ENCODE measurements at places on chromosomes 13 and 19. TPM values are rescaled to one million over a fixed set of nuclear protein-coding genes. Genes with fewer than 3 reads are reported as not detected.

GRCh38 chr13:87894059-87894458, 222.9 kb downstream of the SLITRK5 start:
- DNase-seq = no peak

- no peak for DNase-seq
Measured at GRCh38 chr13:34343413-34343940, 525.5 kb downstream of the RFC3 start.

GRCh38 chr19:40705362-40705651, 11.4 kb downstream of the COQ8B start:
- no peak for DNase-seq

DNA sequence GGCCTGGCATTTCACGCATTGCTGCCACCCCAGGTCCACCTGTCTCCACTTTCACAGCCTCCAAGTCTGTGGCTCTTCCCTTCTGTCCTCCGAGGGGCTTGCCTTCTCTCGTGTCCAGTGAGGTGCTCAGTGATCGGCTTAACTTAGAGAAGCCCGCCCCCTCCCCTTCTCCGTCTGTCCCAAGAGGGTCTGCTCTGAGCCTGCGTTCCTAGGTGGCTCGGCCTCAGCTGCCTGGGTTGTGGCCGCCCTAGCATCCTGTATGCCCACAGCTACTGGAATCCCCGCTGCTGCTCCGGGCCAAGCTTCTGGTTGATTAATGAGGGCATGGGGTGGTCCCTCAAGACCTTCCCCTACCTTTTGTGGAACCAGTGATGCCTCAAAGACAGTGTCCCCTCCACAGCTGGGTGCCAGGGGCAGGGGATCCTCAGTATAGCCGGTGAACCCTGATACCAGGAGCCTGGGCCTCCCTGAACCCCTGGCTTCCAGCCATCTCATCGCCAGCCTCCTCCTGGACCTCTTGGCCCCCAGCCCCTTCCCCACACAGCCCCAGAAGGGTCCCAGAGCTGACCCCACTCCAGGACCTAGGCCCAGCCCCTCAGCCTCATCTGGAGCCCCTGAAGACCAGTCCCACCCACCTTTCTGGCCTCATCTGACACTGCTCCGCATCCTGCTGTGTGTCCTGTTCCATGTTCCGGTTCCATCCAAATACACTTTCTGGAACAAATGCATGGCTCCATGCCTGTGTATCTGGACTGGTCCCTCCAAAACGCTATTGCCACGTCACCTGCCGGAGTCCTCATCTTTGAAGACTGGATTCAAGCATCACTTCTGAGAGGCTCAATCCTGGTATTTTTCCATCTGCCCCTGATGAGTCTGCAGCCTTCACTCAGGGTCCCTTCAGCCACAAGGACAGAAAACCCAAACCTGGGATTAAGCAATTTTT, 10.7 kb upstream of the DHDH start:
- no peak for DNase-seq

- DNase-seq = no peak
Measured at GRCh38 chr13:108070925-108071324, 144.4 kb downstream of the LIG4 start.

GRCh38 chr19:56086671-56087430, 34.2 kb downstream of the ZNF787 start:
- no peak for DNase-seq

DNA sequence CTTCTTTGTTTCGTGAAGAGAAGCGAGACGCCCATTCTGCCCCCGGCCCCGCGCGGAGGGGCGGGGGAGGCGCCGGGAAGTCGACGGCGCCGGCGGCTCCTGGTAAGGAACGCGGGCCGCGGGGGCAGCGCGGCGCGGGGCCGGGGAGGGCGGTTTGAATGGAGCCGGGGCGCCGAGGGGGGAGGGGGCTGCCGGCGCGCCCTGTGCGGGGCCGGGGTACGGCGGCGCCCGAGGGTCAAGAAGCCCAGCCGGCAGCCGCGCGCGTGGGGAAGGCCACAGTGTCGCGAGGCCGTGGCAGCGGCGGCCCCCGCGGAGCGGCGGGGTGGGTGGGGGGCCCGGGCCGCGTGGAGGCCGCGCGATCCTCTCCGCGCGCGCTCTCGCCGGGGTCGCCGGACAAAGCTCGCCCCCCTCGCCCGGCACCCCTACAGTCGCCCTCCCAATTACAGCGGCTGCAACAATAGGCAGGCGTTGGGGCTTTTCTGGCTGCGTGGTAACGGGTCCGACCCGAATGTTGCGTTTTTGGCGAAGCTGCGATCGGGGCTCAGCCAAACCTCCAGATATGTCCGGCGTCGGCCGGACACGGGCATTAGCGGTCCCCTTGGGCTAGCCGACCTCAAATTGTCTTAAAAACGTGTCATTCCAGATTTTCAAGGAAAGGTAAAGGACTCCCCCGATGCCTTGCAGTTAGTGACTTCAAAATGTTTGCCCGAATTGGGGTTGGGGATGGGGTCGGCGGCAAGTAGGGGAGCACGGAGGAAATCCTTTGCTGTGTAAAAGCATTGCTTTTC, 437 bp downstream of the SMARCA4 start:
- peak; percentile 14 for DNase-seq

DNA sequence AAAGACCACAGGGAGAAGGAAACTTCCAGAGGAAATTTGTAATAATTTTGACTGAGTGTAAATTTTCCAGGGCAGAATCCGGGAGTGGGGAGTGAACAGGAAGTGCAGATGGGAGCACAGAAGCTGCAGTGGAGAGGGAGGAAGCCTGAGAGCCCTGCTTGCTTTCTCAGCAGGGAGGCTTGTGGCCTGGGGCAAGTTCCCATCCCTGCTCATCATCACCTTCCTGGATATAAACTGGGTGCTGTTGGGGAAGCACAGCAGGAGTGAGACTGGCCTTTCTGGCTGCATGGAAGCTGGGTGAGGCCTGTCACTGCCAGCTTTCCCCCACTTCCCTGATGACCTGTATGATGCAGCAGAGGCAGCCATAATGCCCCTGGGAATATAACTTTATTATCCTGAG, 532.9 kb downstream of the SLITRK6 start:
- no peak for DNase-seq

The DIAPH3 gene
- 0.57 TPM for total RNA-seq

The TMEM221 gene
- total RNA-seq = not detected

GRCh38 chr19:51323481-51324166, 12.2 kb downstream of the IGLON5 start:
- no peak for DNase-seq

DNA sequence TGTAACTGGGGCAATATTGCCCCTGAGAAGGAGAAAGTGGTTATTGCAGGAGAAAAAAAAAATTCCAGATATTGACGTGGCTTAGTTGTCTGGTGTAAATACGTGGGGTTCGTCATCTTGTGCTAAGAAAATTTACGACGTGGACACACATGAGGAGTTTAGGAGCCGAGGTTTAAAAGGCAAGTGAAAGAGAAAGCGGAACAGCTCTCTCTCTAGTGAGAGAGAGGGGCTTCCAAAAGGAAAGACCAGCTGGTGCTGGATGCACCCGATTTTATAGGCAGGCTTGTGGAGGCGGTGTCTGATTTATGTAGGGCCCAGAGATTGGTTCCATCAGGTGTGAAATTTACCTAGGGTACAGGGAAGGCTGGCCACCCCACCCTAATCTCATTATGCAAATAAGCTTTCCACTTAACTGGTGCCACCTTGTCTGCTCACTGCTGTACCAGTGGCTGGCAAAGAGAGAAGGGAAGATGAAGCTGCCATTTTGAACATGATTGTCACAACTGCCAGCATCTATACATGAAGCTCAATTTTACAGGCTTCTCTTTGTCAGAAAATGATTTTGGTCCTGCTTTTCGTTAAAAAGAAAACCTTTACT, 845.1 kb downstream of the DACH1 start:
- DNase-seq = no peak

The CABP5 gene
- total RNA-seq = 0.32 TPM

DNA sequence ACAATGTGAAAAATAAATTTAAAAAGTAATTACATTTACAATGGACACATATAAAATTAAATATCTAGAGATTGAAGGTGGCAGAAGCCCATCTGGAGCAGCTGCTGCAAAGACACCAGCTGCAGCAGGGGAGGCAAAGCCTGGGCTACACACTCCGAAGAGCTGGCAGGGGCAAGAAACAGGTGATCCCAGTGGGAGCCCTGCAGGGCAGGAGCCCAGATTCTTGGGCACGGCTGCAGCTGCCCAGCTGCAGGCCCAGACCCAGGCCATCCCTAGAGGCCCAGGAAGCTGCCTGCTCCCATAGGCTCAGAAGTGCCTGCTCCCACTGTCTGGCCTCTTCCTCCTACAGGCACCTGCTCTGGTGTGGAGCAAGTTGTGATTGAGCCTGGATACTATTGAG, 1547.9 kb upstream of the SPRY2 start:
- no peak for DNase-seq

- DNase-seq = no peak
Measured at GRCh38 chr19:5825178-5825577, 14.3 kb downstream of the FUT6 start.

DNA sequence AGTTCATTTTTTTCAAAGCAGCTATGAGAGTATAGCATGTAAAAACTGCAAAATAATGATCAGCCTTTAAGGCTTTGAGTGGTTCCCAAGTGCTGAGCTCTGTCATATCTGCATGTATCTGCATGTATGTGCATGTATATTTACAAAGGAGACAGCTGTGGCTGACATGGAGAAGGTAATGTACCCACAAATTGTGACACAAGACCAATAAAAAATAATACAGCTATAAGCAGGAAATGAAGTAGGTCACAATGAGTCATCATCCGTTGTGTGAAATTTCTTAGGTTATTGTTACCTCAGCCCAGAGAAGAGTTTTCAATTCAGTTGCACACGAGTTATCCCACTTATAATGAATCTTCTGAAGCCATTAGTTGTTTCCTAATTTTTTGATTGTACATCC, 60.9 kb upstream of the MED4 start:
- peak; percentile 43 for DNase-seq

The METTL21C gene
- total RNA-seq = not detected

The CAPN12 gene
- 6.1 TPM for total RNA-seq

DNA sequence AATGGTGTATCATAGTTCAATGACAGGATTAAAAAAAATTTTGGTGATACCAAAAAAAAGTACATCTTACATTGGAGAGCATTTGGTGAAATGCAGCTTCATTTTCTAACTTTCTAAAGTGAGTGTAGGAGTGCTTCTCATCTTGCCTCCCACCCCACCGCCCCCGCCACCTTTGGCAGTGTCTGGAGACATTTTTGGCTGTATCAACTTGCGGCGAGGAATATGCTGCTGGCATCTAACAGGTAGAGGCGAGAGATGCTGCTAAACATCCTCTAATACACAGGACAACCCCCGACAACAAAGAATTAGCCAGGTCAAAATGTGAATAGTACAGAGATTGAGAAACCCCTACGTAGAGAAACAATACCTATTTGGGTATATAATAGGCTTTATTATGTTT, 1.7 kb downstream of the DLEU7 start:
- no peak for DNase-seq

The ZSCAN4 gene
- total RNA-seq = not detected

DNA sequence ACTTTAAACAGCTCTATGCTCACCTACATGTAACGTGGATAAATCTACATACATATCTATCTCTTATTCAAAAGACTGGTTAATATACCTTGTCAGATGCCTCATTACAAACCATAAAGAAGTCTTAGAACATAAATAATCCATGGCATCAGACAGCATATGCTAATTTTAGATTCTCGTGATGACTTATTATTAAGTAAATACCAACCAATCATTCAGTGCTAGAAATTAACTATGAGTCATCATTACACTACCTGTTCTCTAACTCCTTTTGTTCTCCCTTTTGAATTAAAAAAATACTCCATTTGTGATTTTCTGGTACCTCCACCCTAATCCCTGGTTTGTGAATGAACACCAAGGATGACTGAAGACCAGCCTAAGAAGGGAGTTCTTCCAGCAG, 754.3 kb upstream of the ARGLU1 start:
- no peak for DNase-seq

The CACNG8 gene
- not detected for total RNA-seq
